Fibroblast of the aortic adventitia (primary cell): ENCODE measurements at places on chromosomes 12 and 14.
A peak's percentile ranks its signal among the peaks of the same experiment; 100 is the strongest.

GRCh38 chr12:12099102-12099501 is 28.4 kb downstream of the BCL2L14 start:
- DNase-seq, result no peak

GRCh38 chr12:132162508-132163031 is 18.3 kb downstream of the NOC4L start:
- DNase-seq, result peak; percentile 76

DNA sequence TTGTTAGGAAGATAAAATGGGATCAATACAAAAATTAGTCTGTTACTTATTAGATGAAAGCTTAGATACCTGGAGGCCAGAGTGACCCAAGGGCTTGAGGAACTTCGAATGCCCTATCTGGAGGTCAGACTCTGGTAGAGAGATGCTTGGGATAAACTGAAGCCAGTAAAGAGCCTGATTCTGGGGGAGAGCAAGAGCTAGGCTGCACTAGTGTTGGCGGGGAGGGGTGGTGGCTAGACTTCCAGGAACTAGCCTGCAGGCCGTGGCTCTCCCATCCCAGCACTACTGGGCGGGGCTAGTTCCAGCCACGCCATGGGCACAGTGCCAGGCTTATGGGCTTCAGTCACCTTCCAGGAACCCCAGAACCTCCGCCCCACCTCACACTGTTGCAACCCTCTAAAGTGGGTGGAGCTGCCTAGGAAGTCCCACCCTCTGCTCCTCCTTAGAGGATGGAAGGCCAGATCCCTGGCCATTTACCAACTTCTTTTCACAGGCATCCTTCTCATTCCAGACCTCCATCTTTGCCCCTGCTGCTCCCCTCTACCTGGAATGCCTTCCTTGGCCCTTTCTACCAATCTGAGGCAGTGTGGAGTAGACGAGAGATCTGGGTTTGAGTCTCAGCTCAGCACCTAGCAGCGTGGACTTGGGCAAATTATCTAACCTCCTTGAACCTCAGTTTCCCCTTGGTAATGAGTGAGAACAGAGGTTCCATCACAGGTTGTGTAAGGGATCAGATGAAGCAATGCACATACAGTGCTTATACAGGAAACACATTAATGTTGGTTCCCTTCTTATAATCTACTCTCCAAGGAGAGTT is 6.3 kb upstream of the NFE2 start:
- peak; percentile 90 for DNase-seq

- peak; percentile 11 for DNase-seq
These were observed 9.8 kb downstream of the CPNE6 start for GRCh38 chr14:24080888-24081738.

GRCh38 chr12:99370421-99371138 is 277.0 kb upstream of the GARIN6 start:
- DNase-seq, result no peak

DNA sequence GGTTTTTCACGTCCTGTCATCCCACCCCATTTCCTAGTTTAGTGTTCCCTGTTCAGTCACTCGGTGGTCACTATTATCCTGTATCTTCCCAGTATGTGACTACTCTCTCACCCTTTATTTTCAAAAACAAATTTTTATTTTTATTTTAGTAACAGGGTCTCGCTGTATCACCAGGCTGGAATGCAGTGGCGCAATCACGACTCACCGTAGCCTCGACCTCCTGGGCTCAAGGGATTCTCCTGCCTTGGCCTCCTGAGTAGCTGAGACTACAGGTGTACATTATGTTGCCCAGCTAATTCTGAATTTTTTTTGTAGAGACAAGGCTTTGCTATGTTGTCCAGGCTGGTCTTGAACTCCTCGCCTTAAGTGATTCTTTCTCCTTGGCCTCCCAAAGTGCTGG is 20.1 kb upstream of the PRICKLE1 start:
- no peak for DNase-seq

DNA sequence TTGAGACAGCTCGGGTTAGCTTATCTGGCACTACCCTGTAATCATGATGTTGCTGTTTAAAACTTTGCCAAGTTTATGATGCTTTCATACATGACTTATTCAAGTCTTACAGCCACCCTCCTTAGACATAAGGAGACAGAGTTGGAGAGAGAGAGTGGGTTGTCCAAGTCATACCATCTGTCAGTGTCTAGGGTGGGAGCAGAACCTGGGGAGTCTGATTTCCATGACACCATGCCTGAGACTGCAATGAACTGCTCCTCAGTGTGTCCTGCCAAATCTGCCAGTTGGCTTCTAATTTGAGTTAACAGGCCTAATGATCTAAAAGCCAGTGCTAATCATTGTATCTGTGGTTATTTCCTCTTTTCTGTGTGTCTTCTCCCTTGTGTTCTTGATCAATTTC is 43.7 kb upstream of the PHC1 start:
- DNase-seq, result no peak

DNA sequence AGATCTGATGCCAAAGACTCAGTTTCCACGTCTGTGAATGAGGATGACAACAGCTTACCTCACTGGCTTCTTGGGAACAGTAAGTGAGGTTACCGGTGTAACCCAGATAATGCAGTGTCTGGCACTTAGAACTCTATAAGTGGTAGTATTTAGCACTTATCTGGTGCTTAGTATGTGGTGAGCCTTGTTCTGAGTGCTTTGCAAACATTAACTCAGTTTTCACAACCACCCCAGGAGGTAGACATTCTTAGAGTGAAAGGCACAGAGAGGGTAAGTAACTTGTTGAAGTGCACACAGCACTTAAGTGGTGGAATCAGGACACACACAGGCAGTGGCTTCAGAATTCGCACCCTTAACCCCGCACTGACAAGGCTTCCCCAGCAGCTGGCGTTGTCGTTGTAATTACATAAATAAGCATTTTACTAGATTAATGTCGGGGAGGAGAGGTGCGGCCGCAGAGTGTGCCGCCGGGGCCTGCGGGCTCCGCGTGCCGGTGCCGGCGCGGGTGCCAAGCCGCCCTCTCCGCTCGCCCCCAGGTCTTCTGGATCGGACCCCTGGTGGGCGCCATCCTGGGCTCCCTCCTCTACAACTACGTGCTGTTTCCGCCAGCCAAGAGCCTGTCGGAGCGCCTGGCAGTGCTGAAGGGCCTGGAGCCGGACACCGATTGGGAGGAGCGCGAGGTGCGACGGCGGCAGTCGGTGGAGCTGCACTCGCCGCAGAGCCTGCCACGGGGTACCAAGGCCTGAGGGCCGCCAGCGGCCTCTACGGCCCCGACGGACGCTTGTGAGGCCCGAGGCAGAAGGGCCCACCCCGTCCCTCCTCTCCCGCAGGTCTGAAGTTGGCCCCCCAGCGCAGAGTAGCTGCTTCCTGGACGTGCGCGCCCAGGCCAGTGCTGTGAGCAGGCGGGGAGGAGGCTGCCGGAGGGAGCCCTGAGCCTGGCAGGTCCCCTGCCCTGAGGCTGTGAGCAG is 4.6 kb downstream of the AQP2 start:
- DNase-seq, result no peak

GRCh38 chr12:47065546-47065945 is 13.9 kb upstream of the PCED1B start:
- peak; percentile 37 for DNase-seq

- no peak for DNase-seq
These were observed 57.6 kb upstream of the CNTN1 start for GRCh38 chr12:40634517-40635131.

- DNase-seq, result peak; percentile 91
These were observed 23.0 kb downstream of the PDE6H start for GRCh38 chr12:14995583-14996425.

GRCh38 chr12:56188778-56189098 is 545 bp downstream of the SMARCC2 start:
- DNase-seq, result no peak

GRCh38 chr12:46401662-46402061 is 29.1 kb upstream of the SLC38A2 start:
- peak; percentile 84 for DNase-seq

DNA sequence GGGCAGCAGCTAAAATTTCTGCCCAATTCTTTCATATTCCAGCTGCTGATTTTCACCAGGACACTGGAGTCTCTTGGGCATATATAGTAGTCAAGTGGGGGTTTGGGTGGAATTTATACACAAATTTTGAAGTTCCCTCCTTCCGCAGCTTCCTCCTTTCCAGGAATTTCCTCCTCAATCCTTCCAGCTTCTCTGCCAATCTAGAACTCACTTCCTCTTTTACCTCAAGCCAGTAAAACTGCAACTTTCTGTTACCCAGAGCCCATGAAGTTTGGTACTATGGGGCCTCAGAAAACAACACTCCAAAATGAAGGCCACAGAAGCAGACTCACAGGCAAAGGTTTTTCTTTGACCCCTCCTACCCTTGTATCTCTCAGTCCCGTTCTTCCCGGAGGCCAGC is 51.7 kb upstream of the G2E3 start:
- no peak for DNase-seq

GRCh38 chr14:103624860-103625259 is 4.2 kb upstream of the KLC1 start:
- DNase-seq, result peak; percentile 83

- DNase-seq, result no peak
These were observed 159.1 kb downstream of the RPS29 start for GRCh38 chr14:49427117-49427516.

GRCh38 chr12:128783129-128783574 is 40.6 kb downstream of the SLC15A4 start:
- peak; percentile 16 for DNase-seq

DNA sequence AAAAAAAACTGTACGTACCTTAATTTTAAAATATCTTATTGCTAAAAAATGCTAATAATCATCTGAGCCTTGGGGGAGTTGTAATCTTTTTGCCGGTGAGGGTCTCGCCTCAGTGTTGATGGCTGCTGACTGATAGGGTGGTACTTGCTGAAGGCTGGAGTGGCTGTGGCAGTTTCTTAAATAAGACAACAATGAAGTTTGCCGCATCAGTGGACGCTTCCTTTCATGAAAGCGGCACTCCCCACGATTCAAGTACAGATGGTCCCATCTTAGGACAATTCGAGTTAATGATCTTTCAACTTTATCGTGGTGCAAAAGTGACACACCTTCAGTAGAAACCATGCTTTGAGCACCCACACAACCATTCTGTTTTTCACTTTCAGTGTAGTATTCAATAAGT is 7.6 kb upstream of the PLD4 start:
- no peak for DNase-seq

GRCh38 chr12:130761537-130762318 is 45.6 kb upstream of the RIMBP2 start:
- DNase-seq, result peak; percentile 53

GRCh38 chr12:89343127-89343526 is 9.2 kb downstream of the DUSP6 start:
- DNase-seq, result peak; percentile 60

DNA sequence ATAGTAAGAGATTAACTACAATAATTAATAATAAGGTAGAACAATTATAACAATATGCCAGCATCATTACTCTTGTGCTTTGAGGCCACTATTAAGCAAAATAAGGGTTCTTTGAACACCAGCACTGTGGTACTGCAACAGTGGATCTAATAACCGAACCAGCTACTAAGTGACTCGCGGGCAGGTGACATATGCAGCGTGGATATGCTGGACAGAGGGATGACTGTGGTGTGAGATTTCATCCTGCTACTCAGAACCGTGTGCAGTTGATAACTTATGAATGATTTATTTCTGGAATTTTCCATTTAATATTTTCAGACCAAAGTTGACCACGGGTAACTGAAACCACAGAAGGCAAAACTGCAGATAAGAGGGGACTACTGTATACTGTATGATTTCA is 34.4 kb downstream of the BMAL2 start:
- DNase-seq, result peak; percentile 8

DNA sequence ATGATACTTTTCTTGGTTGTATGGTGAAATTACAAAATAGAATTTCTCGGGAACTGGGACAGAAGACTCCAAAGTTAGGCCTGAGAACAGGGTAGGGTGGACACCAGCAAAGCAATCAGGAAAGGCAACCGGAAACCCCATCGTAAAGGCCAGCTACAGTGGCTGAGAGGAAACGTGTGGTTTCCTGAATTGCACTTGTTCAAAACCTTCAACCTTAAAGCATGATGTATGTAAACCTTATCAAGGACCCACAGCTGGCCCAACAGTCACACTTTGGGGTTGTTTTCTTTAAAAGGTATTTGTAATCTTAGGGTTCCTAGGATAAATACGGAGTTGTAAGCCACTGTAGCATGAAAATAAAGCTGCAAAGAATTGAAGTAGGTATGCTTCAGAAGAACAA is 2.2 kb upstream of the PTGDR start:
- no peak for DNase-seq

DNA sequence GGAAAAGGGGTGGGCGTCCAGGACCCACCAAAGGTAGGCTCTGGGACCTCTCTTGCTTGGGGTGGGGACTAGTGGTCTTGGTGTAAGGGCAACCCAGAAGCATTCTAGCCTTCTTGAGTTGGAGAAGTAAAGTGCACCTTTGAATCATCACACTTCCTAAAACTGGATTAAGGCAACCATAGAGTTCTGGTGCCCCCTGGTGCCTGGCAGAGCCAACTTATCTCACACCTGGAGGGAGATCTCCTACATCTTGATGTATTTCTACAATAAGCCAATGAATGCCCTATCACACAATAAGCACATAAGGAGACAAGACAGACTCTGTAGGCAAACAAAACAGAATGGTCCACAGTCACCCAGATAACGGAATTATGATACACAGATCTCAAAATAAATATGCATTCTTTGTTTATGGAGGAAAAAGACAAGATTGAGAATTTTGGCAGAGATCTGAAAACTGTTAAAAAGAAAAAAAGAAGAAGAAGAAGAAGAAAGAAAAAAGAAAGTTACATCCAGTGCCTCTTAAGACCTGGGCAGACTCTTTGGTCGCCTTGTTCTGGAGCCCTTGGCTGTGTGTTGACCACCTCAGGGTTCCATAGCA is 95.9 kb upstream of the PPP2R5C start:
- peak; percentile 35 for DNase-seq

DNA sequence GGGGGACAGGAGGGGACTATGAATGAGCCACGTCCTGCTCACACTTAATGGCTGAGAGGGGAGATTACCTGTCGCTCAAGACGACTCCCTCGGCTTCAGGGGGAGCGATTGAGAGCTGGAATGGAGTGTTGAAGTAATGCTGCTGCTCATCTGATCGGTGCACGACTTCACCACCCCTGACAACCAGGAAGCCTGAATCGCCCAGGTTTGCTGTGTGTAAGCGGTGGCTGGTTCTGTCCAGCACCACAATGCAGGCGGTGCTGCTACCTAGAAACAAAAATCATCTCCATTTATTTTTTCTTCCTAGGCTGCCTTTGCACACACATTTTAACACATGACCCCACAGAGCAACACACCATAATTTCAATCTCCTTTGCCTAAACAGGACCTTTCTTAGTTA is 37.3 kb downstream of the PPTC7 start:
- DNase-seq, result no peak

- DNase-seq, result no peak
These were observed 32.2 kb downstream of the SLC8A3 start for GRCh38 chr14:70156592-70156991.
